Activated CD4-positive, alpha-beta T cell treated with anti-CD3 and anti-CD28 coated beads, Interleukin-2, amount 10 ng/mL, durations not matched to agents 7 days and 5 days (primary cell): ENCODE measurements at places on chromosomes 16 and 17. TPM values are rescaled to one million over a fixed set of nuclear protein-coding genes. Genes with fewer than 3 reads are reported as not detected.

DNA sequence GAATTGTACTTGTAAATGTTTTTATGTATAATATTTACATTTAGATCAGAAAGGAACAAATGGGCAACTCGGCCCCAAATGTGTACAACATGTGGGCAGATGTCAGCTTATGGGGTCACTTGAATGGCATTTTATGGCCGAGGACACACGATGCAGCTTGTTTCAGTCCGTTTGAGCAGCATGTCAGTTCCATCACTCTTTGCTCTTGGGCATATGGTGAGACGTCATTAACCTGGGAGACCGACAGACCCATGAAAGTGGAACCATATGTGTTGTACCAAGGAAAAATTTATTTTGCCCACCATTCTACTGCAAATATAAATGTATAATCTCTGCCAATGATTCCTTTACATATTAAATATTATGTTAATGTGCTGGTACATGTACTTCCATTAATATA lies 561.9 kb upstream of the SOX9 start:
- no peaks in the 10 kb centered on the region for H3K27me3 ChIP-seq
- no peak for DNase-seq
- H3K4me3 ChIP-seq = no peak overlapping the region

- no peaks in the 10 kb centered on the region for H3K4me1 ChIP-seq
- H3K27ac ChIP-seq = no peak overlapping the region
- no peak for DNase-seq
- H3K4me3 ChIP-seq = no peak overlapping the region
- H3K27me3 ChIP-seq = no peaks in the 10 kb centered on the region
Observed at GRCh38 chr16:75997606-75998005, 271.3 kb upstream of the CPHXL start.

BAHCC1 gene
- not detected for total RNA-seq

COPZ2 gene
- total RNA-seq = 4.0 TPM

- no peak overlapping the region for H3K4me3 ChIP-seq
- H3K36me3 ChIP-seq = peaks cover 12% of the 10 kb centered on the region
- peaks cover 28% of the 10 kb centered on the region for H3K4me1 ChIP-seq
- H3K27ac ChIP-seq = no peak overlapping the region
Observed at GRCh38 chr16:20760346-20760745, 3.5 kb upstream of the ACSM3 start.

LRRC75A gene
- 1.7 TPM for total RNA-seq

DNA sequence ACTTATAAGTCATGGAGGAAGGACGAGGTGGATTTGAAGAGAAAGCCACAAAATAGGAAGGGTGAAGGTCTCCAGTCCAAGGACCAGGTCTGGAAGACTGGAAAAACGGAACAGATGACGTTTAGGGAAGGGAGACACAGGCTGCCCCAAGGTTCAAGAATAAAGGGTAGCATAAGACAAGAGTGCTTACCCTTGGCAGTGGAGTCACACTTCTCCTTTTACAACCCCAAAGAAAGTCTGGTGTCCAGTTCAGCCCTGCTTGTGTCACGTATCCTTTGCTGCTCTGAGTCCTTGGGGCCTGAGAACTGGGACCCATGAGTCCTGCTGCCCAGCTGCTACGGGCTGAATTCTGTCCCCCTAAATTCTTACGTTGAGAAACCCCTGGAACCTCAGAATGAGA lies 13.0 kb upstream of the GGA2 start:
- no peak overlapping the region for H3K27ac ChIP-seq
- no peaks in the 10 kb centered on the region for H3K27me3 ChIP-seq
- H3K4me3 ChIP-seq = no peak overlapping the region
- no peak for DNase-seq
- H3K4me1 ChIP-seq = peaks cover 14% of the 10 kb centered on the region
- peaks cover 43% of the 10 kb centered on the region for H3K36me3 ChIP-seq

KRT12 gene
- total RNA-seq = not detected
